MV-4-11 (cell line): ENCODE measurements at places on chromosomes 11 and 22.

DNA sequence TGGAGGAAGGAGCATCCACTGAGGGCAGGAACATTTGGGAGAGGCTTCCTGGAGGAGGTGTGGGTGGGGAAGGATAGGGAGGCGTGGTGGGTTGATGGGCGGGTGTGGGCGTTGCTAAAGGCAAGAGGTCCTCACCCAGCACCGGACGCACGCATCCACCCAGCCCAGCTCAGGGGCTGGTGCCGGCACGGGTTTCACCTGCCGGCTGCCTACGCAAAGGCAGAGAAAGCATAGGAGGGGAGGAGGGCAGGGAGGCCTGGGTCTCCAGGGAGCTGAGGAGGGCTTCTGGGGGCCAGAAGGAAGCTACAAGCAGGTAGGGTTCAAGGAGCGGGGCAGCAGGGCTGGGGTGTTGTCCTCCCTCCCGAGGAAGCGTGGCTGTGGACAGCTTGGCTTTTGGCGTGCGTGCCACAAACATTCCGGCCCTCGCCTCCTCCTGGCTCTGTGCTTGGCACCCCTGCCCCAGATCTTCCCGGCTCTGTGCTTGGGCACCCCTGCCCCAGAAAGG is 7.8 kb downstream of the SSH3 start:
- no peak for DNase-seq

DNA sequence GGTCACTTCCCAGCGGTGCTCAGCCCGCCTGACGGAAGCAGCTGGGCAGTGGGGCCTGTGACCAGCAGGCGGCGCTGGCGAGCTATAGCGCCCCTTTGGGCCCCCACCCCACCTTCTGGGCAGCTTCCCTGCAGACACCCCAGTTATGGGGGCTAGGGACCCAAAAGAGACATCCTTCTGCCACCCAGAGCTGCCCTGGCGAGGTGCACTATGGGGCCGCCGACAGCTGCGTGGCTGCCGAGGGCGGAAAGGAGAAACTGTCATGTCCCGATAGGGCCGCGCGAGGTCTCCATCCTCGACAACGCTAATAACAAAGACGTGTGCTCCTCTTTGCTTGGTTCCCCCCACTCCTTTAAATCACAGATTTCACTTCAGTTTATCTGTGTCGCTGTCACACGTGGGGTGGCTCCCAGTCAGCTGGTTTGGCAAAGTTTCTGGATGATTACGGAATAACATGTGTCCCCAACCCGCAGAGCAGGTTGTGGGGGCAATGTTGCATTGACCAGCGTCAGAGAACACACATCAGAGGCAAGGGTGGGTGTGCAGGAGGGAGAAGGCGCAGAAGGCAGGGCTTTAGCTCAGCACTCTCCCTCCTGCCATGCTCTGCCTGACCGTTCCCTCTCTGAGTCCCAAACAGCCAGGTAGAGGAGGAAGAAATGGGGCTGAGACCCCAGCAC is 673 bp upstream of the MYO7A start:
- peak; percentile 31 for DNase-seq

- no peak for DNase-seq
These were observed 34.9 kb downstream of the P4HA3 start for GRCh38 chr11:74276581-74276980.

DNA sequence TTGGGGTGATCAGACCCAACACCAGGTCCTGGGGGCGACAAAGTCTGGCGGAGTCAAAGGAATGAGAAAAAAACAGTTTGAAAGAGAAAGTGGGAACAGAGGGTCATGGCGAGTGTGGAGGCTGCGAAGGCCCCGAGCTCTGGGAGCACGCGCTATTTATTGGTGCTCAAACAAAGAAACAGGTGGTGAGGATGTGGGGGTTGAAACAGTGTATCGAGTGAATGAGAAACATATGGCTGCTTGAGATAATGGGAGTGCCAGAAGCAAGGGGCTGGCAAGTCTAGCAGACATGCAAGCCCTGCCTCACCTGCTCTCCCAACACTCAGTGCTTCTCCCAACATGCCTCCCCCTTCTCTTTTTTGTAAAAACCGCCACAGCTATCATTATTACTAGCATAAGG is 7.8 kb upstream of the DUSP18 start:
- DNase-seq: no peak

DNA sequence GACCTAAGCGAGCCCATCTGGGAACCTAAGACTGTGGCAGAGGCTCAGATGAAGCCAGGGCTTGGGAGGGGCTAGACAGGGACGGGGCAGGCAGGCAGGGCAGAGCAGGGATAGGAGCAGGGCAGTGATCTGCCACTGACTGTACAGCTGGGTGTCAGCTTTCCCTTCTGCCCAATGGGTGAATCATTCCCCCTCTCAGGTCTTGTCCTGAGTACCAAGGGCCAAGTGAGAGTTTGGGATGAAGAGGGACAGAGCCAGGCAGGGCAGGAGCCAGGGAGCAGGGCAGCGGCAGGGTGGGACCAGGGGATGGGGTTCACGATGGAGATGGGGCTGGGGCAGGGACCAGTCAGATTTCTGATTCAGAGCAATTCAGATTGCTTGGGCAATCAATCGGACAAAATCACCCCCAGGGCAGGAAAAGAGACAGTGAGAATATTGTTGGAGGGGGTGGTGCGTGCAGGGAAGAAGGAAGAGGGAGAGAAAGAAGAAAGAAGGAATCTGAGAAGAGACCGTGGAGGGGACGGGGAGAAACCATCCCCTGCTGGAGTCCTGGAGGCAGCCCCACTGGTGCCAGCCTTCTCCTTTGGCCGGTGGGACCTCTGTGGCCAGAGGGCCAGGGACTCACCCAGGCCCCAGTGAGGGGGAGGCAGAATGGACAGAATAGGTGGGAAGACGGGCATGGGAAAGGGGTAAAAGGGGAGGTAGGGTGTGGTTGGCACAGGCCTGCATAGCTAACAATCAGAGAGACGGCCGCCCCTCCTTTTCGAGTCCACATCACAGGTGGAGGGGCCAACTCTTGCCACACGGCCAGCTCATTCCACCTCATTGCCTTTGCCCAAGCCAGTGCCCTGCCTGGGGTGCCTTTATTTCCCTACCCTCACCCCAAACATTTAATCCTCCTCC is 47.2 kb downstream of the CYTH4 start:
- no peak for DNase-seq

DNA sequence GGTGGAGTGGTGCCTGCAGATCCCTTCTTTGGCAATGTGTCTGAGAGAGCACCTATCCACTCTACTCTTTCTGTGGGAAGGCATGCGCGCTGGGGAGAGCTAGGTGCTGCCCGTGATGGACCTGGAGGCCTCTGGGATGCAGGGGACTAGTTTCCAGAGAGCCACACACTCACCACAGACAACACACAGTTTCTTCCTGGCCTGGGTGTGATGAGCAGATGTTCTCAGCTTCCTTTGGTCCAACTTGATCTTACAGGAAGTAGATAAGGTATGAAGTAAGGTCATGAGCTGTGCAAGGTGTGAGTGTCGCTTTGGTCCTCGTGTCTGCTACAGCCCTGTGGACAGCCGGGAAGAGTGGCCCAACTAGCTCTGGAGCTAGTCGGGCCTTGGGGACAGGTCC is 27.3 kb upstream of the SUSD2 start:
- DNase-seq: no peak

- no peak for DNase-seq
These were observed 18.7 kb upstream of the NFAM1 start for GRCh38 chr22:42450862-42451261.

DNA sequence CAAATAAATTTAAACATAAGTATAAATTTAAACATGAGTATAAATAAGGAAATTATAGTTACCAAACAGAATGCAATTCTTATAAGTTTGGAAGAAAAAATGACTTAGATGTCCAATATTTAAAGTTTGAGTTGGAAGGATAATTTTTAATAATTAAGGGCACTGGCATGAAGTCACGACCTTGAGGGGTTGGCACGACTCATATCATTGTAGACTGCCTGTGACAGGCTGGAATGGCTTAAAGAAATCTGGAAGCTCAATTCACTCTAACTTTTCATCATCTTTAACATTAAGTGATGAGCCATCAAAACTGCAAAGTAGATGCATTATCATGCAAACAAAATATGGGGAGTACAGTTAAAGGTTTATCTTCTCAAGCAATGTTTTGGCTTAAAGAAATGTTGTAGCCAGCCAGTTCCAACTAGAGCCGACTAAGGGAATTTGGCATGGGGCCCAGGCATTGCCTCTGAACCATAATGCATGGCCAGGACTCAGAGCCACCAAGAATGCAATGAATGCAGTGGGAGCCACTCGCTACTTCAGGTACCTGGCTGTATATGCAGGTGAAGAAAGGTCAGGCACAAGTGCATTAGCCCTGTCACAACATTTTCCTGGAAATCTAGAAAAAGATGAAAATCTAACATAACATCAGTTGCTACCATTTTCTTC is 33.4 kb downstream of the PGR start:
- DNase-seq: no peak

DNA sequence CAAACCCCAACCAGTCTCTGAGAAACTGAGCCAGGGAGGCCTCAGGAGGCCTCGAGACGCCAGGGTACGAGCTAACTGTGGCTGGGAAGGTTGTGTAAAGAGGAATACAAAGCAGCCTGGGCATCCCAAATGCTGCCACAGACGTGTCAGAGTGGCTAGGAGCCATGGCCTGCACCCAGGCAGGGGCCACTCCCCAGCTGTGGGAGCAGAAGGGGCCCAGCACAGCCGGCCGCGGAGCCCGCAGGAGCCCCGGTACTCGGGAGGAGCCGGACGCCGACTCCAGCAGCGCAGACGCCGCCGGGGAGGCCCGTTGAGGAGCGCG is 349.8 kb upstream of the B3GAT1 start:
- no peak for DNase-seq

GRCh38 chr11:61769169-61769920 is 16.9 kb downstream of the MYRF start:
- no peak for DNase-seq

DNA sequence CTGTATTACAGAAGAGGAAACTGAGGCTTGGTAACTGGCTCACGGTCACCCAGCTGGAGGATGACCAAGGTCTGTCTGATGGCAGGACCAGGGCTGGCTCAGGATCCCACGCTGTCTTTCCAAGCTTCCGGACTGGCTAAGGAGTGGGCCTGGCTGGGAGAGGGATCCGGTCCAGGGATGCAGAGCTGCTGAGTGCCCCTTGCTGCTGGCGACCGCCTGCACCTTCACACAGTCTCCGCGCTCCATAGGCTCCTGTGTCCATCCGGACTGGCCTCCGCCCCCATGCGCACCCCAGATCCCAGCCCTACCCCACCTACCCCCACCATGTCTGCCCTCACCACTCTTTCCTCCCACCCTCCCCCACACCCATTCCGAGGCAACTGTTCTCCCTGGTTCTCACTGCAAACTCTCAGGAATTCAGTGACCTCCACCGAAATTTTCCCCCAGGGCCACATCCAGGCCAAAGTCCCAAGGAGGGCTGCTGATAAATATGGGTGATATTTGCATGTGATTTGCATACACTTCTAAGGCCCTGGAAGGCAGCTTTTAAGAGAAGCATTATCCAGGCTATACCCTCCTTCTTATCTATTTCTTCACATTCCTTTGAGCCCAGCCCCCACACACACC is 48.5 kb upstream of the SLC35C1 start:
- DNase-seq: no peak

DNA sequence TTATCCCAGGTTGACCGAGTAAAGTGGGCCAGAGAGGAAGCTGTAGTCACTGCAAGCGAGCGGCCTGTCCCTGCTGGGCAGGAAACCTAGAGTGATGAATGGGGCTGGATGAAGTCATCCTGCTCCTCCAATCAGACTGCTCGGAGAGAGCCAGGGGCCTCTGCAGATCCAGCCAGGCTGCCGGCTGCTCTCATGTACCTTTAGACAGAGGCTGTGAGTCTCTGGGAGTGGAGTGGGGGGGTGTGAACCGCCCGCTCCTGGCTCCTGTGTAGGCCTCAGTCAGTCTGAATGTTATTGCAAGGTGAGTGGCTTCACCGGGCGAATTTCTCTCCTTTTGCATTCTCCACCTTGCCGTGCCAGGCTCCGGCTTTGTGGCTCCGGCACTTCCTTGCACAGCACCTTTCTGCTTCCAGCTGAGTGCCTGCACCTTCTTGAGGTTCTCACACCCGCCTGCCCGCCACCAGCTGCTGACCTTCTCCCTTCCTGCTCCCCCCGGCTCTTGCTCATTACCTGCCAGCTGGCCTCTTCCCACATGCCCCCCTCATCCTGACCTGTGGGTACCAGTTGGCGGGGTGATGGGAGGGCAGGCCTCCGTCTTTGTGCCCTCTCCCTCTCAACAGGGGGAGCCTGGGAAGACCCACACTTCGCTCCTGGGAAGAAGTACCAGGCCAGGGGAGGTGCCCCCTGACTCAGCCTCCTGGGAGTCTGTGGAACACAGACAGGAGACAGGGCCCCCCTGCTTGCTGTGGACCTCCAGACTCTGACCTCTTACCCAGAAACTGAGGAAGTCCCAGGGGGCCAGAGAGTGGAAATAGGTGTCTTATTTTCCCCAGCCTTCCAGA is 79.9 kb downstream of the GRAMD1B start:
- DNase-seq: no peak

DNA sequence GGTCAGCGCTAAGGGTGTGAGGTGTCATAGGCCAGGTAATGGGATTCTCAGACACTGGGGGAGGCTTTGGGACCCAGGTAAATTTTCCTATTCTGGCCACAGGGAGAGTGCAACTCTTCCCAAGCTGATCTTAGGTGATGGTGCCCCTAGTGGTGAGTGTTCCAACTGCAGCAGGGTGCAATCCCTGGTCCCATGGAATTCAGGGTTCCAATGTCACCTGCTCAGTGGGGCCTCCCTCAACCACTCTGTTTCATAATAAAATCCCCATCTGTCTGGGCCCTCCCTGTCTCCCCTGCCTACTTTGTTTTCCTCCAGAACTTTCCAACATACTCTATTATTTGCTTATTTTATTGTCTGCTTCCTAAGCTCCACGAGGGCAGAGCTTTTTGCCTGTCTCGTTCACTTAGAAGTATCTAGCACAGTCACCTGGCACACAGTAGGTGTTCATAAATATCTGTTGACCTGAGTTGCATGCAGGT is 2.9 kb upstream of the SGSM1 start:
- DNase-seq: no peak

GRCh38 chr11:12865863-12866595 is 143.1 kb upstream of the RASSF10 start:
- no peak for DNase-seq

DNA sequence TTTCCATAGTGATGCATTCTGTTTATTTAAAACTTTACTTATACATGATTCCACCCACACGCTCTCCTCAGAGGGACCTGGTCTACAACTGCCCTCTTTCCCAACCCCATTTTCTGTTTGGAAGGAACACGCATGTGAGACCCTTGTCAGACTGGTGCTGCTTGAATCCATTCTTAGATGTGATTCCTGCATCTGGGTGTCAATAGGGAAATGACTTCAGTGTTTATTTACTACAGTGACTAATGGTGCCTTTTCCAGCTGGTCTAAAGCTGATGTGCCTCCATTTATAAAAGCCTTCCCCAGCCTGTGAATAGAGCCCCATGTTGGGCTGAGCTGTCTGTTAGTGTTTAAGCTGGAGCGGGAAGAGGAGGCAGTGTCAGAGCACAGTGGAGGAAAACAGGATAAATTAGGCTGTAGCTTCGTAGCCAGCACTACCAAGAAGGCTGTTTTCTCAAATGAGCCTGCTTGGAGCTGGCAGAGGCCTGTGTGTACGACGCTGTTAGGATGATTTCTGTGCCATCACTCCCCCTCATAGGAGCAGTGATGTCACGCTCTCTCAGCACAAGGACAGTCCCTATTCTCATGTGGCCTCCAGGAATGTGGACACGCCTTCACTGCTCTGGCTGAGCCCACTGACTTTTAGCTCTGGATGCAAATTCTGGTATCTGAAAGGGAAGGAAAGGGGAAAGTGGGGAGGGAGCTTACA is 18.9 kb upstream of the C11orf96 start:
- no peak for DNase-seq

- no peak for DNase-seq
These were observed 9.5 kb upstream of the ACR start for GRCh38 chr22:50728523-50728931.

GRCh38 chr22:26436903-26437515 is 7.9 kb downstream of the ASPHD2 start:
- DNase-seq: no peak
